ENCODE measurements at places on chromosomes 12 and 14.

GRCh38 chr12:24913130-24913529 is 35.8 kb downstream of the BCAT1 start:
- no peak for DNase-seq

GRCh38 chr12:26939953-26940352 is 1.7 kb downstream of the FGFR1OP2 start:
- no peak for DNase-seq

DNA sequence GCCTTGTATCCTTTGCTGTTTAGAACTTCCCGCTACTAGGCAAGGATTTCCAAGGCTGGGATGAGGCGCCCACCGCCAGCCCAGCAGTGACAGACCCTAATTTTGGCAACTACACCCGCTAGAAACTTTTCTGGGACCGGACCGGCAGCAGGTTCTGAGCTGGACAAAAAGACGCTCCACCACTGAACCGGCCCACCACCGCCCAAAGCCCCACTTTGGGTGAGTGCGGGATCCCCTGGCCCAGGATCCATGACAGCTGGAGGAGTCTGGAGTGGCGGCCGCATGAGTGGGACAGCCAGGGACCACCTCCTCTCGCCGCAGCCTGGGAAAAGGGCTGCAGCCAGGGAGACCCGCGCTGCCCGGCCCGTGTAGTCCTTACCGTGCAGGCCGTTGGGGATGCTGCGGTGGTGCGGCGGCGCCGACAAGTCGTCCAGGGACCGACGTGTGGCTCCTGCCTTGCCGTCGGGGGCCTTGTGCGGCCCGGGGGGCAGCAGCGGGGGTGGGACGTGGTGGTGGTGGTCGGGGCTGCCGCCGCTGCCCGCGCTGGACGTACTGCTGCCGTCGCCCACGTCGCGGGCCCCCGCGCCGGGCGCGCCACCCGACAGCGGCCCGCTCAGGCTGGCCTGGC is 1.1 kb downstream of the CCDC85C start:
- DNase-seq, result no peak

DNA sequence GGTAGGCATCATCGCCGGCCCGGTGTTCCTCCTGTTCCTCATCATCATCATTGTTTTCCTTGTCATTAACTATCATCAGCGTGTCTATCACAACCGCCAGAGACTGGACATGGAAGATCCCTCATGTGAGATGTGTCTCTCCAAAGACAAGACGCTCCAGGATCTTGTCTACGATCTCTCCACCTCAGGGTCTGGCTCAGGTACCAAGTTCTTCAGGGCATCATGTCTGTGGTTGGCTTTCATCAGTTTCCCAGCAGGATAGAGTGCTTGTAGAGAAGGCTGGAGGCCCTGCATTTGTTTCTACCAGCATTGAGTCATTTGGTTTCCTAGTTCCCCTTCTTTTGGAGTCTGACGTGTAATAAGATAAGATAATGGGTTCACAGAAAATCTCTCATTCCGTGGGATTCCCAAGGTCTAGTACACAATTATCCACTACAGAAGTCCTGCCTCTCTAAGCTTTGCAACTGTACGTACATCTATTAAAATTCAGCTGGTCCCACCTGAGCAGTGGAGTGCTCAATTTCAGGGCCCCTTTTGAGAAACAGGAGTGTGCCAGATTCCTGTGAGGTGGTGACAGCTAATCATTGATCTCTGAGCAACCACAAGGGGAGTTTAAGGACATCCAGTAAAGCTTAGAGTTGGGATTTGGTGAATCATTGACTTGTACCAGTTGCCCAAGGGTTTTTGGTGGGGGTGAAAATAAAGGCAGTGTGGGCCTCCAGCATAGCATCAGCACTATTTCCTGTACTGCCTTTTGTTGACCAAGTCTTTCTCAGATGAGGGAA is 25.1 kb downstream of the ACVR1B start:
- peak; percentile 65 for DNase-seq

- peak; percentile 79 for DNase-seq
These were observed 126.1 kb downstream of the GCH1 start for GRCh38 chr14:54776361-54777001.

GRCh38 chr14:30757082-30757481 is 117.3 kb upstream of the COCH start:
- no peak for DNase-seq

GRCh38 chr12:132239796-132240668 is 89.4 kb downstream of the GALNT9 start:
- no peak for DNase-seq

GRCh38 chr12:12926571-12927071 is 25.3 kb downstream of the GPRC5D start:
- DNase-seq, result no peak

GRCh38 chr12:89927226-89927698 is 218.6 kb upstream of the ATP2B1 start:
- peak; percentile 92 for DNase-seq

GRCh38 chr12:44000309-44000952 is 164.6 kb downstream of the TMEM117 start:
- peak; percentile 36 for DNase-seq

DNA sequence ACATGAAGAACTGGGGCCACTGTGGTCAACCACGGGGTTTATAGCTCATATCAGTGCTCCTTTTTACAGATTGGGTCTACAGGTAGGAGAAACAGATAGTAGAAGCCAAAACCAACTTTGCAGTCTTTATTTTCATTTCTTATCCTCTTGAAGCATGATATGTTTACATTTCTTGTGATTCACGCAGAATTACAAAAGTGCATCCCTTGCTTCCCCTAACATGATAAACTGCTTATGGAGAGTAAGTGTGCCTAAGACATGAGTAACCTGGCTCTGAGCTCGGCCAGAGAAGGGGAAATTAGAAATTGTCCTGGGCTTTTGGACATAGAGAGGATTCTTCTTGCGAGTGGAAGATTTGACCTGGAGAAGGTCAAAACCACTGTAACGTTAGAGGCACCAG is 18.4 kb downstream of the PWP1 start:
- DNase-seq, result no peak

- no peak for DNase-seq
These were observed 28.9 kb upstream of the PLEKHG3 start for GRCh38 chr14:64675312-64675711.

- no peak for DNase-seq
These were observed 179.6 kb upstream of the NUDT4 start for GRCh38 chr12:93198086-93198485.

- peak; percentile 11 for DNase-seq
These were observed 91.9 kb downstream of the SLC8A3 start for GRCh38 chr14:70096866-70097265.

DNA sequence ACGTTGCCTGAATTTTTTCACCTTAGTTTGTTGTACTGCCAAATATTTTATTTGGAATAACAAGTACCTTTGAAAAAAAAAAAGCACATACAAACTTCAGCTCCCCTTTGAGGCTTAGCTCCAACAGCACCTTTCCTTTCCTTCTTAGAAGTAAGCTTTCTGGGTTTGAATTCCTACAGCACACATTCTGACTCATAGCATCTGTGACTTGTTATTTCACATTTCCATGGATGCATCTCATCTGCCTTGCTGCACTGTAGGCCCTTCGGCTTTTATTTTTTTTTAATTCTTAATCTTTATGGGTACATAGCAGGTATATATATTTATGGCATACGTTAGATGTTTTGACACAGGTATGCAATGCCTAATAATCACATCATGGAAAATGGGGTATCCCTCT is 7.2 kb downstream of the LGALS3 start:
- no peak for DNase-seq

DNA sequence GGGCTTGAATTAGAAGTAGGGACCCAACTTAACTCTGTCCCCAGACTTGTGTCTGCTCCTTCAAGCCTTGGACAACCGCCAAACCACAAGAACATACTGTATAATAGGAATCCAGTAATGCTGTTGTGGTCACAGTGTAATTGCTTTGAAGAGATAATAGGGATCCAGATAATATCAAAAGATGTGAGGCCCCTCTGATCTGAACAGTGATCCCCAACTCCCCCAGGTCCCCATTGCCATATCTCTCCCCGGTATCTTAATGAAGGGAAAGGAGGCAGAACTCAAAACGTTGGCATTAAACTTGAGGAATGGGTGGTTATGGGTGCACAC is 8.5 kb upstream of the PLEKHH1 start:
- DNase-seq, result peak; percentile 57

GRCh38 chr12:55845361-55845760 is 2.6 kb upstream of the MMP19 start:
- no peak for DNase-seq

DNA sequence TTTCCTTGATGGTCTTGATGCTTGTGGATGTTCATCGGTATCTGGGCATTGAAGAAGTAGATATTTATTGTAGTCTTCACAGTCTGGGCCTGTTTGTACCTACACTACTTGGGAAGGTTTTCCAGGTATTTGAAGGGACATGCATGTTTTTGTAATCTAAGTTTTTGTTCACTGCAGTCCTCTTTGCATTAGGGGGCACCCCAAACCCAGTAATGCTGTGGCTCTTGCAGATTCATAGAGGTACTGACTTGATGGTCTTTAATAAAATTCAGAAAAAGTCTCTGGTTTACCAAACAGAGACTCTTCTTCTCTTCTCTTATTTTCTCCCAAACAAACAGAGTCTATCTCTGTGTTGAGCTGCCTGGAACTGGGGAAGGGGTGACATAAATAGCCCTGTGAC is 150.9 kb upstream of the SLC16A7 start:
- no peak for DNase-seq

DNA sequence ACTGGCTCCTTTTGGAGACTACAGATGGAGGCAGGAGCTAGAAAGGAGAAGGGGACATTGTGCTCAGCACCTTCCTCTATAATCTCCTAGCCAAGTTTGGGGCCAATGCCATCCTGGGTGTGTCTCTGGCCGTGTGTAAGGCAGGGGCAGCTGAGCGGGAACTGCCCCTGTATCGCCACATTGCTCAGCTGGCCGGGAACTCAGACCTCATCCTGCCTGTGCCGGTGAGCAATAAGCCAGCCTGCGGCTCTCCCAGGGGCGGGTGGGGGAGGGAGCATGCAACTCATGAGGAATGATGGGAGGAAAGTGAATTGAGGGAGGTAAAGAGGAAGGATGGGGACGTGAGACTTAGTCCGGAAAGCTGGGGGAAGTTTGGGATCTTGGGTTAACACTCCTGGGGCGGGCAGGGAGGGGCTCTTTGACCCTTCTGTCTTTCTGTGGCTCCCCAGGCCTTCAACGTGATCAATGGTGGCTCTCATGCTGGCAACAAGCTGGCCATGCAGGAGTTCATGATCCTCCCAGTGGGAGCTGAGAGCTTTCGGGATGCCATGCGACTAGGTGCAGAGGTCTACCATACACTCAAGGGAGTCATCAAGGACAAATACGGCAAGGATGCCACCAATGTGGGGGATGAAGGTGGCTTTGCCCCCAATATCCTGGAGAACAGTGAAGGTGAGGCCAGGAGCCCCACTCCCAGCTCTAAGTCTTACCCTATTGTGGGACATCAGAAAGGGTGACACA is 3.3 kb downstream of the ENO2 start:
- DNase-seq, result no peak

GRCh38 chr12:98639491-98639890 is 5.1 kb downstream of the IKBIP start:
- DNase-seq, result no peak

- peak; percentile 23 for DNase-seq
These were observed 519 bp downstream of the MORN3 start for GRCh38 chr12:121668750-121669520.

GRCh38 chr12:68102731-68103130 is 56.8 kb downstream of the IFNG start:
- DNase-seq, result no peak

GRCh38 chr14:92010644-92011043 is 29.2 kb downstream of the TRIP11 start:
- no peak for DNase-seq

DNA sequence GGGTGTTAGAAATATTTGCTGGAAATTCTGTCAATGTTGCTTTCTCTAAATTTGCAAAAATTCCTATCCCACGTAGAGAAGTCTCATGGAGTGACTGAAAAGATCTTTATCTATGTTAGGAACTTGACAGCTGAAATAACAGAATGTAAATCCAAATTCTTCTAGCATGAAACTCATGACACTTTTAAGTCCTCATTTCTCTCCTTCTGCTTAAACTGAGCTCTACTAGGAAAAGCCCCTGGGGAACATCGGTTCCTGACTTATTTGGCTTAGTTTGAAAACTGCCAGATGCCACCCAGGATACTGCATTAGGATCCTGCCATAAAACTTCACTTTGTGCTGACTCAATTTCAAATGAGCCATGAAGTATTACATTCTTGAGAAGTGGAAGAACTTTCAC is 426.0 kb downstream of the GALC start:
- DNase-seq, result no peak

- peak; percentile 8 for DNase-seq
These were observed 13.3 kb downstream of the SBNO1 start for GRCh38 chr12:123351349-123351748.

- DNase-seq, result no peak
These were observed 50.4 kb downstream of the KCNK10 start for GRCh38 chr14:88272390-88273269.

- peak; percentile 97 for DNase-seq
These were observed 22.8 kb upstream of the IGF1 start for GRCh38 chr12:102503056-102503681.

DNA sequence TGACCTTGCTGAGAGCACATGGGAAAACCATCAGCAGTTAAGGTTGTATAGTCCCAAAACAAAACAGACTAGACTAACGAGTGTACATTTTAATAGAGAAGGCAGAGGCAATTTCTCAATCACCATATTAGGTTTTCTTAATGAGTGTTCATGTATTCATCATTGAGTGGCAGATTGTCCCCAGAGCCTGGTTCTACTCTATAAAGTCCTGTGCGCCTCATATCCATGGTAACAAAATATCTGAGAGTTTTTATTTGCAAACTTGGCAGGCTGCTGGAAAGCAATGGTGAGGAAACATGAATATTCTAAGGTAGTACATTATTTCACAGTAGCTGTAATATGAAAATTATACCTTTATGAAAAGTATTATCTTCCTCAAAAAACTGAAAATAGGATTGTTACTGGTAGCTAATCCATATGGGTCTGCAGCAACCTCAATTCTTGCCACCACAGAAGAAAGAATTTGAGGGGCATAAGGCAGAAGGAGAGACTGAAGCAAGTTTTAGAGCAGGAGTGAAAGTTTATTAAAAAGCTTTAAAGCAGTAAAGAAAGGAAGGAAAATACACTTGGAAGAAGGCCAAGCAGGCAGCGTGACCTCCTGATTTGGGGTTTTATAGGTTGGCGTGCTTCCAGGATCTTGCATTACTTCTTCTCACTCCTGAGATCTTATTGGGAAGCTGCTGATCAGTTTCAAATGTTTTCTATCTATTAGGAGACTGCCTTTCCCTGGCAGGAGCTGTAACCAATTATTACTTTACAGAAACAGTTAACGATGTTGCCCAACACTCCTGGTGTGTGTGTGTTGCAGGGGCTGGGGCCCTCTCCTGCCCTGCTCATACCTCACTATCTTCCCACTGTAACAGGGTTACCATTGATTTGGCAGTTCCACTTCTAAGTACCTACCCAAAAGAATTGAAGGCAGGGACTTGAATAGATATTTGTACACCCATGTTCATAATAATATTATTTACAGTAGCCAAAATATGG is 154.0 kb upstream of the NUDT4 start:
- DNase-seq, result no peak

GRCh38 chr12:116245189-116245588 is 32.3 kb downstream of the MED13L start:
- DNase-seq, result no peak

- DNase-seq, result no peak
These were observed 31.7 kb downstream of the WDR20 start for GRCh38 chr14:102171173-102172020.

All from MV-4-11 (cell line).